ENCODE measurements at places on chromosomes 16 and 17.

DNA sequence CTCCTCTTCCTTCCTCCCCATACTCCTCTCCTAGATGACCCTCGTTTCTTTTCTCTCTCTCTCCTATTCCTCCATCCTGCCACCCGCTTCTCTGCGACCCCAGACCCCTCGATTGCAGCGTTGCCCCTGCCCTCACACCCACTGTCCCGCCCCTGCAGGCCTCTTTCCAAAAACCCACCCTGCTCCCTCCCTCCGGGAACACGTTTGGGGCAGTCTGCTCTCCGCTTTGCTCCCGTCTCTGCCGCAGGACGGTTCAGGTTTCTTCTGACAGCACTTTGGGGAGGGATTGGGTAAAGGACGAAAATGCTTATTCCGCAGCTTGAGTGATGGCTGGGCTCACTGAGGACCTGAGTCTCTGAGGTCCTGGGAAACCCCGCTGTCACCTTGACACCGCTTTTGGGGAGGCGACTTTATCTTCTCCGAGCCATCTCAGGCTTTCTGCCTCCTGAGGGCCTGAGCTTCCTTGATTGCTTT, 690 bp downstream of the NDE1 start:
- DNase-seq: no peak

DNA sequence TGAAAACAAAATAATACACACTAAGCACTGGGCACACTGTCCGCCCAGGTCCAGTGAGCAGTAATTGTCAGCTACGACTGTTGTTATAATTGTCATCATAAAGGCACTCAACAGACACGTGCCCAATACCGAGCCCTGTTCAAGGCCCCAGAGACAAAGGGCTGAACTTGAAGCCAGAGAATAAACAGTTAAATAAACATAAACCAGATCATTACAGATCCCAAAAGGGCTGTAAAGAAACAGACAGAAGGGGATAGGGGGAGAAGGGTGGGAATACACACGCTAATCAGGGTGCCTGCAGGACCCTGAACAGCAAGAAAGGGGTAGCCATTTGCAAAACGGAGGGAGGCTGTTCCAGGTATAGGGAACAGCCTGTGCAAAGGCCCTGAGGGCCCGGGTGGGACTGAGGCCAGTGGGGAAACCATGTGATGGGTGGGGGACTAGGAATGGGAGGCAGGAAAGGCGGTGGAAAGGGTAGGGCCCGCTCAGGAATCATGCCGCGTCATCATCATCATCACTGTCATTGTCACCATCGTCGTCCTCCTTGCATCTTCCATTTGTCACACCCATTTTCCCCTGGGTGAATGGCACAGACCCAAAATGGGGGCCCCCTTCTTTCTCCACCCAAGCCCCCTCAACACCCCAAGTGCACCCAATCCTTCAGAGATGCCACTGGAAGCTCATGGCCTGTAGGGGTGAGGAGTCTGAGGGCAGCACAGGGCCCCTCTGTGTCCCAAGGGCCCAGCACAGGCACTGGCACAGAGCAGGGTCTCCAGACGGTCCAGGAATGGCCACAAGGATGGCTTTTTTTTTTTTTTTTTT, 6.3 kb downstream of the CARHSP1 start:
- no peak for DNase-seq

DNA sequence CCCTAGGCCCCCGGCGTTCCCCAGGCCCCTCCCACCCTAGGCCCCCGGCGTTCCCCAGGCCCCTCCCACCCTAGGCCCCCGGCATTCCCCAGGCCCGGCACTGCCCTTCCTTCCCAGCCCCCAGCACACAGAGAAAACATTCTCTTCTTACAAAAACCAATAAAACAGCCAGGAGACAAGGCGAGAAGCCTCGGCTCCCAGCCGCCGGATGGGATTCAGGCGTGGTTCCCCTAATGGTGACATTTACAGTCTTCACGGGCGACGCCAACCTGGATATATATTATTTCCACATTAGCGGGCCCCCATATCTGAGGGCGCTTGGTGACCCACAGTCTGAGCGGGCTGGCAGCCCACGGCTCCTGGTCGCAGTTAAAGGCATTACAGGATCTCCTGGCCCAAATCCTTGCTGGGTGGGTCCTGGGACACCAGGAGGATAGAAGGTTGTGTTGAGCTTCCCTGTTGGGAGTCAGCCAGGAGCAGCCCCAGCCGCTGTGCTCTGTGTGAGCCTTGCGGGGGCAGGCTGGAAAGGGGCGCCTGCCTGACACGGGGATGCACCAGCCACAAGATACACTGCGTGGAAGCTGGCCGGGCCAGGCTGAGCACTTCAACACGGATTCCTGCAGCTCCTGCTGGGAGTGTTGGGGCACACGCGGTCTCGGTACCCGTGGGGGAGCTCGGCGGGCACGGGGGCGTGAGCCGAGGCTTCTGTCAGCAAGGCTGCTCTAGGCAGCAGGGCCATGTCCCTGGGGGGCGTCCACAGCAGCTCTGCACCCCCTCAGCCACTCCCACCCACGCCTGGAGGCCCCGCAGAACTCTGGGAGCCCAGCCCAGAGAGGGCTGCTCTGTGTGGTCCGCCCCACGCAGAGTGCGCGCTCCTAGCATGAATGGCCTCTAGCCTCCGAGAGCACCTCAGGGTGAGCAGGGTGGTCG, 83.7 kb downstream of the LMF1 start:
- no peak for DNase-seq

- DNase-seq: no peak
Measured at GRCh38 chr17:37299257-37299980, 76.4 kb upstream of the C17orf78 start.

GRCh38 chr17:35895636-35896587, 15.8 kb upstream of the CCL5 start:
- no peak for DNase-seq

DNA sequence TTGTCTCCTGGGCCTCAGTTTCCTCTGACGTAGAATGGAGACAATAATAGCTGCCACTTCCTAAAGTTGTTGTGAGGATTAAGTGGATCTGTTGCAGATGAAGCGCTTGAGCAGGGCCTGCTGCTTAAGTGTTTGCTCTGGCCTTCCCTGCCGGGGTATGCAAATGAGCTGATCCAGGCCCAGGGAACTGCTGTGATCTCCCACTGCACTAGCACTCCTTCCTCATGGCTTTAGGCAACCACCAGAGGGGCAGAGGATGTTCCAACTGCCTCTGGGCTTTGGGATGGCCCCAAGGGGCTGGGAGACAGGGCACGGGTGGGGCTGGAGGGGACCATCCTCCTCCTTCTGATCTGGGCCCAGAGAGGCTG, 6.2 kb downstream of the SBK1 start:
- DNase-seq: no peak

- no peak for DNase-seq
Measured at GRCh38 chr16:87757841-87758426, 7.9 kb downstream of the KLHDC4 start.

- no peak for DNase-seq
Measured at GRCh38 chr17:15481481-15481880, 14.1 kb upstream of the CDRT4 start.

GRCh38 chr17:68878226-68878885, 76.8 kb downstream of the ABCA8 start:
- DNase-seq: no peak

- no peak for DNase-seq
Measured at GRCh38 chr16:17301593-17302135, 169.1 kb downstream of the XYLT1 start.

DNA sequence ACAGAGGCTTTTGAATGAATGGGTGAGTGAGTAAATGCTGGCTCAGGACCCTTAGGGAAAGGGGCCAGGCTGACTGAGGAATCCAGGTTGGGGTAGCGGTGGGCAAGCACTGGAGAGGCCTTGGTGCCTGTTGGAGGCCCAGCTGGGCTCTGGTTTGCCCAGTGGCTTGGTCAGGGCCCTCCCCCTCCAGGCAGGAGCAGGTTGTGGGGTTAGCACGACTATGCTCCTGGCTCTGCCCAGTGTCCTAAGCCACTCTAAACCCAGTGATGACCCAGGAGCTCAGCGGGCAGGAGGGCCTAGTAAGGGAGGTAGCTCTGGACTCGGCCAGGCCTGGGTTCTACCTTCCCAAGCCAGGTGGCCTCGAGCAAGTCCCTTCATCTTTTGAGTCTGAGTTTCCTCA, 7.5 kb downstream of the MYO15A start:
- DNase-seq: no peak

- DNase-seq: no peak
Measured at GRCh38 chr17:80868022-80868609, 123.5 kb upstream of the CHMP6 start.

- DNase-seq: no peak
Measured at GRCh38 chr17:69575346-69575761, 160.9 kb downstream of the MAP2K6 start.

- peak; percentile 67 for DNase-seq
Measured at GRCh38 chr17:8073627-8074484, 13.7 kb downstream of the ALOX12B start.

DNA sequence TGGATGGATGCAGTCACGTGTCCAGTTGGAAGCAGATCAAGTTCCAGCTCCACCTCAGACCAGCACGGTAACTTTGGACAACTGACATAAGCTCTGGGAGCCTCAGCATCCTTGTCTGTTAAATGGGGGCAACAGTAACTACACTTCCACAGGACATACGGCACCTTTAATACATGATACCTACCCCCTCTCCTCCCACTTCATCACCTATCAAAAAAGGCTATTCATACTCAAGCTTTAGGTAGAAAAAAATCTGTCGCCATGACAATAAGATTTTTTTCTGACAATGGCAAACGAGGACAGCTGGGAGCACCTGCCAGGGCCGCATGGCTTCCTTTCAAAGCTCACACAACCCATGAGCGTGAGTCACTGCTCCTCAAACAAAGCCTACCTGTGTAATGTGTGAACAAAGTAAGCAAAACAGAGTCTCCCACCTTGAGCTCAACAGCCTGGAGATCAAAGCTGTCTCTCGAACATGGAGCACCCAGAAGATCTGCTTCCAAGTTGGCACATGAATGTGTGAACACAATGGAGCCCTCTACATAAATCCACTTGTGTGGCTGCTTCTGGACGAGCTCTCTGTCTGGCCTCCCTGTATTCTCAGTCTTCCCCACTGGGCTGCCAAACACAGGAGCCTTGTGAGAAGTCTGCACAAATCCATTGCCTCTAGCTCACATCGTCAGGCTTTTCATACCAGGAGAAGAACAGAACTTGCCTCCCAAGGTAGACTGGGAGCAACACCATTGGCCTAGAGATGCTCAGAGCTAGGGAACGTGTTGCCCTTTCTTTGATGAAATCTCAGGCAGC, 459.7 kb downstream of the SOX9 start:
- no peak for DNase-seq

DNA sequence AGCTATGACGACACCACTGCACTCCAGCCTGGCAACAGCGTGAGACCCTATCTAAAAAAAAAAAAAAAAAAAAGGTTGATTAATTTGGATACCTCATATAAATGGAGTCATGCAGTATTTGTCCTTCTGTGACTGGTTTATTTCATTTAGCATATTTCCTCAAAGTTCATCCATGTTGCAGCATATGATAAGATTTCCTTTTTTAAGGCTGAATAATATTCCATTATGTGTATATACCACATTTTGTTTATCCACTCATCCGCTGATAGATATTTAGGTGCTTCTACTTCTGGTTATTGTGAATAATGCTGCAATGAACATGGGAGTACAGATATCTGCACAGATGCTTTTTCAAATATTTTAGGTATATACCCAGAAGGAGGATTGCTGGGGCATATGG, 43.3 kb upstream of the TMC5 start:
- no peak for DNase-seq

DNA sequence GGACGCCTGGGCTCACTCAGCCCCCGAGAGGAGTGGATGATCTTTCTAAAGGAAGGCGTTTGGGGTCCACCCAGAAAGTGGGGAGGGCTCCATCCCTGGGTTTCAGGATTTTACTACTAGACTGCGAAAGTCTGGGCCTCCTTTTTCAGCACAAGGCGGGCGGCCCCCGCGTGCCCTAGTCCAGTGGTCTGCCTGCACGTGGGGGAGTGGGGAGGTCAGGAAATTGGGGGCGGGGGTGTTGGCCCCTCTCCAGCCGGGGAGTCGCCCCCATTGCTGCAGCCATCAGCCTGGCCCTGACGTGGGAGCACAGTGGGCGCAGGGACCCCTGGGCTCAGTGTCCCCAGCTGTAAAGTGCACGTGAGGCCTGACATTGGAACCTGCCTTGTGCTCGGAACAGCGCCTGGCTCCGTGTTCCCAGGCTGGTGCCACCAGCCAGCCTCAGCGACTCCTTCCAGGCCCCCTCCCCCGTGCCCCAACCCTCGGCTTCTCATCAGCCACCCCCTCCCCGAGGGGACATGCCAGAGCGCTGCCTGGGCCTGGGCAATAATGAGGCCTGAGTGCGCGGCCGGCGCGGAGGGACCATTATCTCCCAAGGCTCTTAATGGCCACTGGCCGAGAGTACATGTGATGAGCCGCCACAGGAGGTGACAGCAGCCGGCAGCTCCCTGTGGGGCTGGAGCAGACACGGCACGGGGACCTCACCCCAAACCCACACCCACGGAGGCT, 2.4 kb upstream of the C1QTNF8 start:
- no peak for DNase-seq

DNA sequence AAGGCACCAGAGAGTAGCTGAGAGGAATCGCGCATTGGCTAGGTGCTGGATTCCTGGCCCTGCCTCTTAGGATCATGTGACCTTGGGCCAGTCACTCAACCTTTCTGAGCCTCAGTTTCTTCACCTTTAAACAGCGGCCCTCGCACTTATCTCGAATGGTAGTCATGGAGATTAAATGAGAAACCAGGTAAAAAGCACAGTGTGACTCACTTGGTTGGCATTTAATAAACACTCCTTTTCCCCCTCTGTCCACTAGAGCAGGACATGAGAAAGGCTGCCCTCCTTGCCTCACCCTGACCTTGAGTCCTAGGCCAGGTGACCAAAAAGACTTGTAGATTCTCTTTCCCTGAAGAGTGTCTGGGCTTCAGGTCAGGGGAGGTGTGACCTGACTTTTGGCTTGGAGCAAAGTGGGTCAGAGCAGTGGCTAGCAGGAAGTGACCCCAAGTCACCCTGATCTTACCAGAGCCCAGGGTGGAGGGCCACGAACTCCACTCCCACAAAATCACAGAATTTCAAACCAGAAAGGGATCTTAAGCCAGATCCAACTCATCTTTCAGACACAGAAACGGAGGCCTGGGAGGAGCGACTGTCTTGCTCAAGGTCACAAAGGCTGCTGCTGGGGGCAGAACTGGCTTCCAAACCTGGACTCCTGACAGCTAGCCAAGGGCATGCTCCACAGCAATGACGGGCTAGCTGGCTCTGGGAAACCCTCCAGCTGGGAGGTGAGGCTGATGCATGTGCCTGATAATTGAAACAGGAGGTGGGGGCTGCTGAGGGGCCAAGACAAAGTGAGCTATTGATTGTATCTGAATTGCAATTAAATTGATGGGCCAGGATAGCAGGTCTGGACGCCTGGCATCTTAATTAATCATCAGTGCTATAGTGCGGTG, 65.2 kb downstream of the PIPOX start:
- no peak for DNase-seq

DNA sequence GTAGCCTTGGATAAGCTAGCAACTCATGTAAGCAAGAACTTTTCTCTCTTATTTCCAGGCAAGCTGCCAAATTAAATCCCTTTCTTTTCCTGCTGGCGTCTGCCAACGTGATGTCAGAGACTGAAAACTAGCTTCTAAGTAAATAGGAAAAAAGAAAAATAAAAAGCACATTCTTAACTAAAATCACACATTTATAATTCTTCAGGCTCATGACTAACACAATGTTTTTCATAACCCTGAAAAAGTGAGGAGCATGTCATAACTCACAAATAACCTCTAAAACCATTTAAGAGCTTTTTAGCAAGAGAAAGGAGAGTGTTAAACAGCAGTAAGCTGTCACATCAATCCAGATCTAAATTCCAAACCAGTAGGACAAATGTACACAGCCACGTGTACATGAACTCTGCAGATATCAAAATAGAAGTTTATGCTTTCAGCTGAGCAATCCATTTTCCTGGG, 110.0 kb downstream of the N4BP1 start:
- DNase-seq: no peak
